ENCODE measurements at places on chromosomes 6 and 20.

DNA sequence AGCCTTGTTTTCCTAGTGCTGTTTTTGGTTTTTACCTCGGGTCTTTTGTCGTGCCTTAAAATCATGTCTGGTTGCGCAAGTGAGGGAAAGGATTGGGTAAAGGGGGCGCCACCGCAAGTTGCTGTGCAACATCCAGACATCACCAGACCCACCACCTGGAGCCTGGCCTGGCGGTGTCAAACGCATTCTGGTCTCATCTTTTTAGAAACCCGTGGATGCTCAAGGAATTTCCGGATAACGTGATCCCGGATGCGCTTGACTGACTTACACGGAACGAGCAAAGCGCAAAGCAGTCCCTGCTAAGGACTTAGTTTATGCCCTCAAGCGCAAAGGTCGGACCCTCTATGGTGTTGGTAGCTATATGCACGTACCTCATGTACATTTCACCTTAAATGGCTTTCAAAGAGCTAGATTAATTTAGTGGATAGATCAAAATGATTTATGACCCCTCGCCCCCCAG, 105.2 kb downstream of the OR2B2 start:
- DNase-seq, result peak; percentile 46

- no peak for DNase-seq
Observed at GRCh38 chr6:102553214-102553613, 1159.7 kb downstream of the GRIK2 start.

DNA sequence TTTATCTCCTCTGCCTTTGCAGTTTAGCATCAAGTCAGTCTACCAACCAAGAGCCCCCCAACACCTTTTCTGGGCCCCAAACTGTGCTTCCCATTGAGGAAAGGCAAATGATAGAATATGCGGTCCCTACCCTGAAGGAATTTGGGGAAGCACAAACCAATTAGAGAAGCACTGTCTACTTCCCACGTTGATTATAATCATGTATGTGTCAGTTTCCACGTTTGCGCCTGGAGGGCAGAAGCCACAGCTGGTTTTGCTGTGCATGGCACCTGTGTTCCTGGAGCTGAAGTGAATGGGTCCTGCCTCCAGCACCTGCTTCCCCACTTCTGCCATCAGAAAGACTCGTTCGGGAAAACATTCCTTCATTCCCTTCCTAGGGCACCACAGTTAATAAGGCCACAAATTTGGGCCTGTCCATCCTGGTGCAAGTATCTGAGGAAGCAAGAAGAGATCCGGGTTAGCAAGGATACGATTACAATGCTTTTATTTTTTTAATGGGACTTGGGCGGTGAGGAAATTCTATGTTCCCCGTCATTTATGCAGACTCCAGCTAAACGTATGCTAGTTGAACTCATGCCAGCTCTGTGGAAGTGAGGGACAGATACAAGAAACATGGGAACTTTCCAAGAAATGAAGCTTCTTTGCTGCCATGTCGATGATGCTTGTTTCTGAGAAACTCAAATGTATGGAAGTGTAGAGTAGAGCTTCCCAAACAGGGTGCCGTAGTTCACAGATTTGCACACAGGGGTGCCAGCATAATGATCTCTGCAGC, 333.5 kb downstream of the NRN1 start:
- no peak for DNase-seq

GRCh38 chr6:160055378-160055777, 66.2 kb upstream of the SLC22A1 start:
- DNase-seq, result no peak

- no peak for DNase-seq
Observed at GRCh38 chr20:5065166-5065878, 54.4 kb downstream of the PCNA start.

DNA sequence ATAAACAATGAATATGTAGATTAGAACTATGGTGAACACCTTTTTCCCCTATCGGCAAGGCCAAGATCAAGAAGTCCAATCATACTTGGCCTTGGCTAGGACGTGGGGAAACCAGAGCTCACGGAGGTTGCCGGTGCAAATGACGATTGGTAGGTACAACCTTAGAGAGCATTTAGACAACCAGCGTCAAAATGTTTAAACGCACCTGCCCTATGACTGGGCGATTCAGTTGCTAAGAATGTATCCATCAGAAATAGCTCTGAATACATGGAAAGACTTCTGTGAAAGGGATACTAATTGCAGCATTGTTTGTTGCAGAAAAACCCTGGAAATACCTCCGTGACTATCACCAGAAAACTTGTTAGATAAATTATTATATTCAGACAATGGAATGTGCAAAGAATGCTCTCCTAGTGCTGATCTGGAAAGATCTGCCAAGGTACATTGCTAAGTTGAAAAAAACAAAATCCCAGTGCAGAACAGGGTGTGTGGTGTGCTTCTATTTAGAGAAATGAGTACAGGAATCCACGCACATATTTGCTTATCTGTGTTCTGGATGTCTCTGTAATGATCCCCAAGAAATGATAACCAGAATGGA, 48.0 kb upstream of the PTPN1 start:
- no peak for DNase-seq

- peak; percentile 13 for DNase-seq
Observed at GRCh38 chr6:134373282-134373922, 55.5 kb upstream of the SGK1 start.

- no peak for DNase-seq
Observed at GRCh38 chr20:51728737-51729136, 39.5 kb downstream of the ATP9A start.

DNA sequence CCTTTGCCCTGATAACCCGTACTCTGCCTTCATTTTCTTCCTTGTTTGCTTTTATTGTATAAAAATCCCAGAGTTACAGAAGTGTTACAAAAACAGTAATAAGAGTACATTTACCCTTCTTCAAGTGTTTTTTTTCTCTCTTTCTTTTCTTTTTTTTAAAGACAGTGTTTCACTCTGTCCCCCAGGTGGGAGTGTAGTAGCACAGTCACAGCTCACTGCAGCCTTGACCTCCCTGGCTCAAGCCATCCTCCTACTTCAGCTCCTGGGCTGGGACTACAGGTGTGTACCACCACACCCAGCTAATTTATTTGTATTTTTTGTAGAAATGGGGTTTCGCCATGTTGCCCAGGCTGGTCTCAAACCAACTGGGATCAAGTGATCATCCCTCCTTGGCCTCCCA, 402.7 kb downstream of the CDKAL1 start:
- no peak for DNase-seq

DNA sequence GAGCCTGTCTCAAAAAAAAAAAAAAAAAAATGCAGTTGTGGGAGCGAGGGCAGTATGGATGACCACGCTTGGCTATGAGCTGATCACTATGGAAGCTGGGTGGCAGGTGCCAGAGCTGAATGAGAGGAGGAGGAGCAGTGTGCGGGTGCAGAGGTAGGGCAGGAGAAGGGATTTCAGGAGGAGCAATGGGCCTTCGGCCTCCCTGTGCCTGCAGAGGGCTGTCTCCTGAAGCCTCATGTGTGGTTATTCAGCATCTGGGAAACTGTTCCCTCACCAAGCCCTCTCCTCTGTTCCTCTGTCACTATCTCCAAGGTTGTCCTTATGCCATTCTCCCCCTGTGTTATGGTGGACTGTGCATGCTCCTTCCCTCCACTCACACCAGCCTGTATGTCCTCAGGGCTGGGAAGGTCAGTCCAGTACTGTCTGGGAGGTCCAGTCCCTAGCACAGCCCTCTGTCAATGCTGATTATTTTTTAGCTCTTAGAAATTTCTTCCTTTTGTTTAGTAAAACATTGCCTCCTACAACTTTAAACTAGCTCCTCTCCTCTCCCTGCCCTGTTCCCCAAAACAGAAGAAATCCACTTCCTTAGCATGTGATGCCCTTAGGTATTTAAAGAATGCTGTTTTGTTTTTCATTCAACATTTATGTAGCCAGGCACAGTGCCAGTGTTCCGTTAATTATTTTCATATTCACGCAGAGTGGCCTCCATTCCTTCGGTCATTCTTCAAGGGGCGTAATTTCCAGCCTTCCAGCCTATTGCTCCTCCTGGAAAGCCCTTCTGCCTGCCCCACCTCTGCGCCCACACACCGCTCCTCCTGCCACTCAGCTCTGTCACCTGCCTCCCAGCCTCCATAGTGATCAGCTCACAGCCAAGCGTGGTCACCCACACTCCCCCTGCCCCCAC, 48.9 kb downstream of the CNBD2 start:
- no peak for DNase-seq

- DNase-seq, result no peak
Observed at GRCh38 chr20:46371656-46372055, 34.8 kb downstream of the ELMO2 start.

- no peak for DNase-seq
Observed at GRCh38 chr20:458776-459175, 3.6 kb downstream of the TBC1D20 start.

GRCh38 chr6:145863988-145864616, 49.5 kb upstream of the FBXO30 start:
- DNase-seq, result no peak

- DNase-seq, result peak; percentile 12
Observed at GRCh38 chr6:166587631-166588413, 1.3 kb upstream of the RAMACL start.

GRCh38 chr6:7021301-7021700, 86.5 kb upstream of the RREB1 start:
- DNase-seq, result no peak

DNA sequence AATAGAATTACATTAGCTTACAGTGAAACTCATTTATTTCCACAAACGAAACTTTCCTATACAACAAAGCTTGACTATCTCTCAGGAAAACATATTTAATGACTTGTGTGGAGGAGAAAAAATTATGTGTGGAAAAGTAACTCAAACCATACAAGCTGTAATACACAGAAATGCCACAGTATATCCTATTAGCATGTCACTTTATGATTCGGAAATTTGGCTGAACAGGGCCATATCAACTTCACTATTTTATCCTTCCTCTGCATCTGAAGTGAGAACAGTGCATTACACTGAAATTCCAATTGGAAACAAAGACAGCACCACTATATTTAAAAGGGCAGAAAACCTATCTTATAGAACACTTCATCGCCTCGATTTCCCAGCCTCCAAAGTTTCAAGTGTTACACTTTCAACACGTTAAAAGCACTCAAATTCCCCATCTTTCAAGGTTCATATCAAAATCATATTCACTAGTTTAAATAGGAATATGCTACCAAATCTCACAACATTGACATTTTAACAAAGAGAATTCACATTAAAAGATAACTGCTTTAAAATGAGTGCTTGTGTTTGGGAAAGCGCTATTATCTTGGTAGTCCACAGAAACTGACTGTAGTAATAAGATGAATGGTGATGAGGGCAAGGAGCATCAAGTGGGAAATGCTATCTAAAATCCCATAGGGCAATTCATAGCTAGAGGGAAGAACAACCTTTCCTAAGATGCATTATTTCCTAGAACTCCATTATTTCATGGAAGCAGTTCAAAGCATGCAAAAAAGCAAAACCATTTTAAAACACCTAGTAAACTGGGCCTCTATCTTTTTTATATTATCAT, 1.8 kb downstream of the REV3L start:
- no peak for DNase-seq

DNA sequence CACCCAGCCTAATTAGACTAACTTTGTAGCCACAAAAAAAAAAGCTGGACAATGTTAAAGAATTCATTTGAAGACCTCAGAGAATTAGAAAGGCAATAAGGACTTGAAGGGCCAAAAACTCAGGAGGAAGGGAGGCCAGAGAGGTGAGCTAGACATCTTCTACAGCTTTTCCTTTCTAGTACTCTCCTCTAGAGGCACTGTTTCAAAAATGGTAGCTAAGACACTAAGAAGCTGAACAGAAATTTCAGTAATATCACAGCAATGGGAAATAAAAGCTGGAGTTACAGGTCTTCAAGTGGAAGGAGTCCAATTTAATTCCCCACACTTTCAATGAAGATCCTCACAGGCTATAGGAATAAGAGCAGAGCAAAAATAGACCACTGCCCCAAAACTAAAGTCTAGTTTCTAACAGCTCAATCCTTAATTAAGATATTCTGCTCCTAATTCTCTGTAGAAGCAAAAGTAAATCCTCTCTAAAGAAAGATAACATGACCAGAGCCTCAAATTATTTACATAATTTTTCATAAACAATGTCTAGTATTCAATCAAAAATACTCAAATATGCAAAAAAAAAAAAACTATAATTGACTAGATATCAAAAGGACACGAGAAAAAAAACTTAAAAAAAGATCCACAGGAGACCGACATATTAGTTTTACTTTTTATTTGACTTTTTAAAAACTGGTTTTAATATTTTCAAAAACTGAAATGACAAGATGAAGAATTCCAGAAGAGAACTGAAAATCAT, 63.7 kb downstream of the RNGTT start:
- DNase-seq, result no peak

DNA sequence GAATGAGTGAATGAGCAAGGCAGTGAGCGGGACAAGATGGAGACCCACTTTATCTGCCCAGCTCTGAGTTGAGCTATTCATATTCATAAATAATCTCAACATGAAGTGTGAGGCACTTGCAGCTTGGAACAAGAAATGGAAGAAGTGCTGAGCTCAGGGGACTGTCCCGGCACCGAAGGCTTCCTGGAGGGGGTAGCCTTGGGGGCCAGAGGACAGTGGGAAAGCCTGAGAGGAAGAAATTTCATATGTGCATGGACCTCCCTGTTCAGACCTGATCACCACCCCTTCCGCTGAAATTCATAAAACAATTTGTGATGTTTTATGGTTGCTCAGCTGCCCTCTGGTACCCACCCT, 103.2 kb downstream of the TOX2 start:
- DNase-seq, result no peak

DNA sequence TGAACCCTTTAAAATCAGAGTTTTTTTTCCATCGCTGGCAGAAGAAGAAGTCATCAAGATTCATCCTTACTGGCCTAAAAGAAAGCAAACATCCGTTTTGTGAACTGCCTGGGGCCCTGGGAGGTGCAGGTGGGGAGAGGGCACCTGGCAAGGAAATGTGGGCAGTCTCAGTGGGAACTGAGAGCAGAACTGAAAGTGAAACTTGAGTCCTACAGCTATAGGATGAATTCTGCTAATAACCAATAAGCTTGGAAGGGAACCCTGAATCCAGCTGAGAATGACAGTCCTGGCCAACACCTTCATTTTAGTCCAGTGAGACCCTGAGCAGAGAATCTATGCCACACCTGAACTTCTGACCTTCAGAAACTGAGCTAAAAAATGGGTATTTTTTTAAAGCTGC, 130.1 kb upstream of the ASCC3 start:
- peak; percentile 5 for DNase-seq

DNA sequence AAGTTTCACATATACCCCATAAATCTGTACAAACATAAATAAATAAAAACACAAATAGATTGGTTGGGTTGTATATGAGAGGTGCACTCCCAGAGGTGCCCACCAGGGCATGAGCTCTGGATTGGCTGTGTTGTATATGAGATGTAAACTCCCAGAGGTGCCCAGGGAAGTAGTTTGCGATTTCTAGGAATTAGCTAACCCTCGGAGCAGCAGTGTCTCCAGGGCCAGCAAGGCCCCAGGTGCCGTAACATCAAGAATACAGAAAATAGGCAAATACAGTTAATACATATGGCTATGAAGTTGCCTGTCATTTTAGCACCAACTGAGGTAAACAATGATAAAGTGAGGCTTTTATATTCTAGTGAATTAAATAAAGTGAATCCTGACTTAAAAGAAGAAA, 5.4 kb upstream of the GINM1 start:
- DNase-seq, result no peak
